RPMI8226 (cell line): ENCODE measurements at places on chromosomes 6 and 20.

- DNase-seq = no peak
These were observed 46.0 kb upstream of the DACT2 start for GRCh38 chr6:168365422-168366165.

DNA sequence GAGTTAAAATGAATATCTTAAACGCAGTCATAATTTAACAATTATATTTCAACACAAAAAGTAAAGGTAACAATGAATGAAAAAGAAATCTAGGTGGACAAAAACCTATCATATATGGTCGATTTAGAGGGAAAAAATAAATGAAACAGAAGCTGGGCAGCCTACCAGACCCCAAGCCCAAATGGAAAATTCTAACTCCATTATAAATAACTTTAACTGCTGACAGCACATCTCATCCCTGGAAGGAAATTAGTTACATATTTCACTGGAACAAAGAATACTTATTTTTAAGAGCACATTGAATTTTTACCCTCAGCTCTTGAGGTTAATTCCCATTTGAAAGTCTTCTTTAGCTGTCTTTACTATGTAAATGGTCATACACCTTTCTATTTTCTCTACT, 39.1 kb downstream of the COL12A1 start:
- no peak for DNase-seq

DNA sequence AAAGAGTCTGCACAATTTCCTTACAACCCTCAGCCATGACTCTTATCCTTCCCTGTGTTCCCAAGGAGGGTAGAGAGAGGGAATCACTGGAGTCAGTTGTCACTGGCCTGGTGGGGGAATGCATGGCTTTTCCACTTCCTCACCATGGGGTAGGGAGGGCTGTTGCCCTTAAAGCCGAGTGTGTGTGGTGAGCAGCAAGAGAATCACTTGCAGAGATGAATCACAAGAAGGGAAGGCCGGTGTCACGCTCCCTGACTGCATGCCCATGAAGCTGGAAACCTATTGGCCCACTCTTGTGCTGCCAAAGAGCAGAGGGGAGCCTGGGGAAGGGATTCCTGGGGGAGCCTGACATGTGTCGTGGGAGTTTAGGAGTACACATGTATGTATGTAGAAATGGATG, 18.1 kb upstream of the BMP6 start:
- DNase-seq = no peak

GRCh38 chr20:64005394-64005793, 24.5 kb downstream of the PRPF6 start:
- DNase-seq = no peak

DNA sequence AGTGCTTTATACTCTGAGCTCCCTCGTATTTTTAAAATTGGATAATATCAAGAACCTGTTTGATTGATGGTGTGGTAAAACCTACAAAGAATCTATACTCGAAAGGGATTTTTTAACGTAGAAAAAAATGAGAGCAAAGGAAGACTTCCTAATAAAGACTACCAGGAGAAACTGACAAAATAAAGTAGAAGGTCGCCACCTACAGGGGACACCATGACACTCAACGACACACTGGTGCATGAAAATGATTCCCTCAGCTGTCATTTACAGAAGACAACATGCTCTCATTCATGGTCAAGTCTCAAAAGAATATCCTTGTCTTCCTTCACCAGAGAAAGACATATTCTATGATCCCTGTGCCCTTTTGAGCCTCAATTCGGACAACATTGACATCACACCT, 10.1 kb upstream of the NHSL1 start:
- DNase-seq = peak; percentile 7

DNA sequence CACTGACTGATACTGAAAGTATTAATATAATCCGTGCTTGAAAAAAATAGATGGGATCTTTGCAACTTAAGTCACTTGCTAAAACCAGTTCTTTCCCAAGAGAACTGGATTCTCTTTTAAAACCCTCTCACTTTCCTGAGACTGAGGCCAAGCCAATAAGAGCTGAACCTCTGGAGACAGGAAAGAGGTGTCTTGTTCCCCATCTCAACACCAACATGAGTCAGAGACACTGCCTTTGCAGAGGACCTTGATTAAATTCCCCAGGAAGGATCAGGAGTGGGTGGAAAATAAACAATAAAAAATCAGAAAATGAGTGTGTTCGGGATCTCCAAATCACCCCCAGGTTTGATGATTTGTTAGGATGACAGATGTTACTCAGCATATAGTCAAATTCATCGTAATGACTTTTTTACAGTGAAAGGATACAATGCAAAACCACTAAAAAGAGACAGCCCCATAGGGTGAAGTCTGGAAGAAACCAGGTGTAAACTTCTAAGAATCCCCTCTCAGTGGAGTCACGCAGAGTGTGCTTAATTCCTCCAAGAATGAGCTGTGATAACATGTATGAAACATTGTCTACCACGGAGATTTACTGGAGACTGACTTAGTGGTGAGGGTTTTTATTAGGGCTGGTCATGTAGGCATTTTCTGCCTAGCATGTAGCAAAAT, 122.8 kb upstream of the BEND3 start:
- DNase-seq = no peak

DNA sequence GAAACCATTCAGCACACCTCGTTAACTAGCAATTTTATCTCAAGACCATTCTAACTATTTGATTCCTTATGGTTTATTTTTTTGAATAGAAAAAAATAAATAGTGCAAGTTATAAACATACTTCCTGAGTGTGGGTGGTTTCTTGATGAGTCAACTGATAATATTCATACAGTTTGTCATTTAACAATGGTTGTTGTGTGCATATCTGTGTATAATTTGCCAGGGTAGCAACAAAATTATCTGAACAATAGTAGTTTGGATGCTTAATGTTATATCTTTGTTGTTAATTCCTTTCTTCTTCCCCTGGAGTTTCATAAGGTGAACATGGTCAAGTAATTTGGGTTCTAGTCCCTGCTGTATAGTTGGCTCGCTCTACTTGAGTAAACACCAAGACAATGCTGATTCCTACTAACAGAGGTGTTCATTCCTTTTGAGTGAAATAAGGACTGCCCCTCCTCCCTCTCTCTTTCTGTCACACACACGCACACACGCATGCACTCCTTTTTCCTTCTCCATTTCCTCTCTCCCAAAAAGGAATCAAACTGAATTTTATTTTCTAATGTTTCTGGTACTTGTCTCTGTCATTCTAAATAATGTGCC, 938.1 kb upstream of the EPHA7 start:
- no peak for DNase-seq

GRCh38 chr6:13188306-13188705, 140.0 kb downstream of the TBC1D7 start:
- no peak for DNase-seq

DNA sequence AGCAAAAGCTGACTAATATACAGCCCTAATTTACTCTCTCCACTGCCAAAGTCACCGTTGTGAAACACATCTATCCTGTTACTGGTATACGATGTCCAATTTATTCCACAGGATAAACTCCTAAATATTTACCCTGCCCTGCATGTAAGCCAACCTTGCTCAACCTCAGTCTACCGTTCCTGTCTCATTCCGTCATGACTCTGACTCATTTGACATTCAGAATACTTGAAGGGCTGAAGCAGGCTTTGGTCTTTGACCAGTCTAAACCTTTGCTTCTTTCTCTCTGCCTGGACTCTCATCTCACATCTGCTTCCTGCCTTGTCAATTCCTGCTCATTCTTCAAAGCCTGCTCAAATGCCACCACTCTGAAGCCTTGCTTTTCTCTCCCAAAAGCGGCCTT, 157.5 kb downstream of the SCP2D1 start:
- no peak for DNase-seq

GRCh38 chr6:107124934-107125348, 9.6 kb upstream of the BEND3 start:
- DNase-seq = peak; percentile 73

GRCh38 chr6:50655848-50656453, 57.4 kb upstream of the TFAP2D start:
- DNase-seq = peak; percentile 42
